ENCODE measurements at places on chromosomes 7 and 10.

DNA sequence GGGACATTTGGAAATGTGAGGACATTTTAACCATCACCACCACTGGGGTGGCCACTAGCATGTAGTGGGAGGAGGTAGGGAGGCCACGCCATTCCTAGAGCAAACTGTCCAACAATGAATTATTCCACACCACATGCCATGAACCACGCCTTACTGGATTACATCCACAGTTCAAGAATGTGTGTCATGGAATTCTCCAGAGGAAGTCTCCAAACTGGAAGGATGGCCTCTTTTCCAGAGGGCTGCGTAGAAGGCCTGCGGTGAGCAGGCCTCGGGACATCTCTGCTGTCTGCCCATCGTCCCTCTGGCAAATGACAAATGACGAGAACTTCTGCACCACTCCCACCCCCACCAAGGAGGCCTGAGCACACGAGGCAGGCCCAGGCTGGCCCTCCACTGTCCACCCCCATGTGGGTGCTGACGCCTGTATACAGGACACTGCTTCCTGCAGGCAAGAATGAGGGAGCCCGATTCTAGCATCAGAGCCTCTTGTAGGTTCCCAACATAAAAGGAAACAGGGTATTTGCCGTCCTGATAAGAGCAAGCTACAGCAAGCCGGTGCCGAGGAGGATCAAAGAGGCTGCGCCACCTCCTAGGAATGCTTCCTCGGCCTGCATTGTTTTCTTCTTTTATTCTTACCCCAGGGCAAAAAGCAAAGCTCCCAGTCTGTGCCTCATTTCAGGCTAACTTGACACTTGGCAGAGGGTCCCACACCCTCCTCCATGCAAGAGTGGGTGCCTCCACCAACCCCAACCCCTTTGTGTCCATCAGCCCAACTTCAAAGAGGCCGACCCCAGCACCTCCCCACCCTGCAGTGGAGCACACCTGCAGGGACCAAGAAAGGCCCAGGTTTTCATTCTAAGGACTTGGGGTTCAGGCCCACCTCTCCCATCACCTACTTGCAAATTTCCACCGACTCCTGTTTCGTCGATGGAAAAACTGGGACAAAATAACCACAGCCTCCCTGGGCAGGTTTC, 23.9 kb downstream of the TNS3 start:
- DNase-seq = no peak

- DNase-seq = no peak
Measured at GRCh38 chr10:63409465-63410027, 56.2 kb downstream of the JMJD1C start.

DNA sequence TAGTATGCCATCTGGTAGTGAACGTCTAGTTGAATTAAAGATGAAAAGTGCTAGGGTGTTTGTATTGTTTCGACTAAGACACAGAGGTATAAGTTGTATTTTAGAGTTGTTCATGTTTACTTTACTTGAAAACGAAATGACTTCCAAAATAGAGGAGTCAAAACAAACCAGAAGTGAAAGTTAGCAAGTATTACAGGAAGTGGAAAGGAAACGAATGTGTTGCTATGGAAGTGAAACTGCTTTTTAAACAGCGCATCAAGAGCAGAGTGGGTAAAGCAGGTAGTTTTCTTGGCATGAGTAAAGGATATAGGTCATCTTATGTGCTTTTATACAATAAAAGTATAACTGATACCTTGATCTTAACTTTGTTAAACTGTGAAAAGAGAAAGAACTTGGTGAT, 20.0 kb upstream of the GALNTL5 start:
- peak; percentile 35 for DNase-seq

GRCh38 chr7:98565103-98565502, 52.0 kb upstream of the NPTX2 start:
- DNase-seq = no peak

DNA sequence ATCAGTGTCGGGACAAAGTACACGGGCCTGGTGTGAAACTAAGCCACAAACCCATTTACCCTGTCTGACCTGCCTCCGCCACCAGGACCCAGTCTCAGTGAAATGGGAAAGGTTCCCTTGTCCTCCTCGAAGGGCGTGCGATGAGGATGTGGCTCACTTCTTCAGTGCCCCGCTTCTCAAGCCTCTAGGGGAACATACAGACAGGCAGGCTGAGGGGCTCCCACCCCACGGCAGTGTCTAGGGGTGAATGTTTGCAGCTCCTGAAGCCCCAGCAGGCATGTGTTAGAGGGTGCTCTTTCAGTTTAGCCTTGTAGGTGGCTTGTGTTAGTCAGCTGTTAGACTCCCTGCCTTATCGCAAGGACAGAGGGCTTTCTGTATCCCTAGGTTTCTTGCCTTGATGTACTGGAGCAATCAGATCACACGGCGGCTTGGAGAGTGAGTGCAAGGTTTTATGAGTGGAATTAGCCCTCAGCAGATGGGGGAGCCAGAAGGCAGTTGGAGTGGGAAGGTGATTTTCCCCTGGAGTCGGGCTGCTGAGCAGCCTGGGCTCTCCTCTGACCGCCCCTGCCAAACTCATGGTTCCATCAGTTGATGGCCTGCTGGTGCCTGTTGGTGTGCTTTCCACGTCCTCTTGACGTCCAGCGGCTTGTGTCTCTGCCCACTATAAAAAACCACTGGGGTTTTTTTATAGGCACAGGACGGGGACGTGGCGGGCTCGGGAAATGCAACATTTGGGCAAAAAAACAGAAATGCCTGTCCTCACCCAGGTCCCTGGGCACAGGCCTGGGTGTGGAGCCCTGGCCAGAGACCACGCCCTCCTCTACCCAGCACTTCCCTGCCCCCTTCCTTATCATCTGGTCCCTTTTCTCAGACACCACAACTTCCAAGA, 759 bp downstream of the NUDT1 start:
- no peak for DNase-seq

DNA sequence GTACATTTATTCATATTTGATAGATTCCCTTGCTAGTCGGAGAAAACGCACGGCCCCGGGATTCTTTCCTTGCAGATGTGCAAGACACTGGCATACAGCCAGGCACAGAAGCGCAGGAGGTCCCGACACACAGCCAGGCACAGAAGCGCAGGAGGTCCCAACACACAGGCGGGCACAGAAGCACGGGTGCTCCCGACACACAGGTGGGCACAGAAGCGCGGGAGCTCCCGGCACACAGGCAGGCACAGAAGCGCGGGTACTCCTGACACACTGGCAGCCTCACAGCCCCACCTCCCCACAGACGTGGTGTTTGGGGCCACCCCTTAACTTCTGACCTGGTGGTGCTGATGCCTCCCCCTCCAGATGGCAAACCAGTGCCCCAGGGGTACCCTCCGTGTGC, 237.3 kb downstream of the ZMYND11 start:
- no peak for DNase-seq

- DNase-seq = no peak
Measured at GRCh38 chr10:69088801-69089501, 1.0 kb downstream of the SRGN start.

DNA sequence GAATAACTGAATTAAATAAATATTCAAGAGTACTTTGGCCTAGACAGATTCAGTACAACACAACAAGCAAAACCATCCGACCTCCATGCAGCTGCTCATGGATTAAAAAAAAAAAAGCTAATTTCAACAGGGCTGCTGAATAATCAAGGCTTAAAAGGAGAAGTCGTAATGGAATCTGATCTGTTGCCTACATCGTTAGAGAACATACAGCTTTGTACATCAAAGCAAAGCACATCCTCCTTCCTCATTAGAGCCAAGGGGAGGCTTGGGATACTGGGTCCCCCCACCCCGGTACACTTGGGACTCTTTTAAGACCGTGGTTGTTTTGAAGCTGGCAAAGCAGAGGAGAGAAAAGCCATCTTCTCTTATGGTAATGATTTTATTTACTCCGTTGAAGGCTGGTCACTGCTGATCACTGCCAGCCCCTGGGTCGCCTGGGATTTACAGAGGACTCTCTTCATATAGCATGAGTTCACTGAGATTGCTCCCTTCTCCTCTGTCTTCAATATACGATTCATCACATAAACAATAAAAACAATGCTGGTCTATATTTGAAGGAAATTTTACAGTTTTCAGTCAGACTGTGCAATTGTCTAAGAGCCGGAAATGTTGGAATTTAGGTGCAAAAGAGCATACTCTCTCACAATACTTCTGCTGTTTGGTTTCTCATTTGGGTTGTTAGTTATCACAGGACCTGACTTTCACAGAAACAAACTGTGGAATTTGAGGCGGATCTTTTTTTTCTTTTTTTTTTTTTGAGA, 148.8 kb downstream of the FAM107B start:
- no peak for DNase-seq

- DNase-seq = no peak
Measured at GRCh38 chr10:61248013-61248412, 205.2 kb downstream of the TMEM26 start.

DNA sequence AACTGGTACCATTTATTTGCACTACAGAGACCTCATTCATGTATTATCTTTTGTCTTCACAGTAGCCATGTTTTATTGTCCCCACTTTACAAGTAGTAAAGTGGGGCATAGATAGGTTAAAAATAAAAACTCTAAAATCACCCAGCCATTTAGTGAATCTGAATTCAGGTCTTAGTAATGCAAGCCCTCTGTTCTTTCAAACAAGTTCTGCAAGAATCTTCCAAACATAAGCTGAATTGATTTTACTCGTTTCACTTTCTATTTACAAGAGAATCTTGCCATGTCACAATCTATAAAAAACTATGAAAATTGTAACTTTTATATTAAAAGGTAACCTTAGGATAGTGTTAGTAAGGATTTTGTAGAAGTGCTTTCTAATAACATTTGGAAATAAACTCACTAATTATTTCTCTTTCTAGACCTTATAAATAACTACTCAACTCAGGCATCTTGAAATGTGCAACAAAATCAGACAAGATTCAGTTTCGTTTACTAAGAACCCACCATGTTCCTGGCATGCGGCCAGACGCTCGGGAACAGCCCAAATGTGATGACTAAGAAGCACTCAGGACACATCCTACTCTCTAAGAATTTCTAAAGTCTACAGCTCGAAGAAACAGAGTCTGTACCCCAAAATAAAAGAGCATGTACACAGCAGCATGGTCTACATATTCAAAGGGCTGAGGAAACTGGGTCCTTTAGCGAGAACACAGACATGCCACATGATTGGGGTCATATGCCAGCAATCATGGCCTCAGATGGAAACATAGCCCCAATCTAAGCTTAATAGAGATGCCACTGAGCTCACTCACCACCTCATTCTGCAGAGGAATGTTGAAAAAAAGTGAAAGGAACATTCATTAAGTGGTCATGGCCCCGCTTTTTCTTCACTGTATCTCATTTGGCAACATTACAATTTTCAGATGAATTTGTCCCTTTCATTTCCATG, 167.6 kb downstream of the AMPH start:
- DNase-seq = peak; percentile 36

DNA sequence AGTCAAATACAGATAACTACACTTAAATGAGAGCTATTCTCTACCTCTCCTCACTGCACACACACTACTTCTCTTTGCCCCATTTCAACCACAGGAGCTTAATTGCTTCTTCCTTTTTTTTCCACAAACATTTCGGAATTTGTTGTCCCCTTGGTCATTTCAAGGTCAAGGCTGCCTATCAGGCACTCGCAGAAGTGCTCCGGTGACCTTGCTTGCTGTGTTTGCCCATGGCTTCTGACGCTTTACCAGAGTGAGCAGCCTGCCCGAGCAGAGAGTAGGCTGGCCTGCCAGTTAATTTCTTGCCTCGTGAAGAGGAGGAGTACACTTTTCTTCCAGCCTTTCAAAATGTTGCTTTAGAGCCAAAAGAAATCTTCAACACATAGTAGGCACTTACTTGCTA, 297.1 kb upstream of the LRGUK start:
- DNase-seq = no peak

DNA sequence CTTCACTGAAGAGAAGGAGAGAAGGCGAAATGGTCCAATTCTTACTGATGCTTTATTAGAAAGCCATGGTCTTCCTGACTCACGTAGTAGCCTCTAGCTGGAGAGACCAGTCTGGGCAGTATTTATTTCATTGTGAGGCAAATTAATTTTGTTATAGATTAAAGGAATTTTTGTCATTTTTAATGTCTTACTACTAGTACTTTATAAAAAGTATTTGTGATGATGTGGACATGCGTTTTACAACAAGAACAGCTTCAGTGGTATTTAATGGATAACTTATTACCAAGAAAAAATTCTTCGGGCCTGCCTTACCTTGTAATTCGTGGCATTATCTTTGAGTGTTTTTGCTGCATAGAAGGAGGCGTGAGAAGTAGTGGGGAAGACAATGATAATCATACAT, 339.4 kb upstream of the SHH start:
- DNase-seq = no peak

All from GM18507 (cell line).